ENCODE measurements at places on chromosomes 5 and 9.

DNA sequence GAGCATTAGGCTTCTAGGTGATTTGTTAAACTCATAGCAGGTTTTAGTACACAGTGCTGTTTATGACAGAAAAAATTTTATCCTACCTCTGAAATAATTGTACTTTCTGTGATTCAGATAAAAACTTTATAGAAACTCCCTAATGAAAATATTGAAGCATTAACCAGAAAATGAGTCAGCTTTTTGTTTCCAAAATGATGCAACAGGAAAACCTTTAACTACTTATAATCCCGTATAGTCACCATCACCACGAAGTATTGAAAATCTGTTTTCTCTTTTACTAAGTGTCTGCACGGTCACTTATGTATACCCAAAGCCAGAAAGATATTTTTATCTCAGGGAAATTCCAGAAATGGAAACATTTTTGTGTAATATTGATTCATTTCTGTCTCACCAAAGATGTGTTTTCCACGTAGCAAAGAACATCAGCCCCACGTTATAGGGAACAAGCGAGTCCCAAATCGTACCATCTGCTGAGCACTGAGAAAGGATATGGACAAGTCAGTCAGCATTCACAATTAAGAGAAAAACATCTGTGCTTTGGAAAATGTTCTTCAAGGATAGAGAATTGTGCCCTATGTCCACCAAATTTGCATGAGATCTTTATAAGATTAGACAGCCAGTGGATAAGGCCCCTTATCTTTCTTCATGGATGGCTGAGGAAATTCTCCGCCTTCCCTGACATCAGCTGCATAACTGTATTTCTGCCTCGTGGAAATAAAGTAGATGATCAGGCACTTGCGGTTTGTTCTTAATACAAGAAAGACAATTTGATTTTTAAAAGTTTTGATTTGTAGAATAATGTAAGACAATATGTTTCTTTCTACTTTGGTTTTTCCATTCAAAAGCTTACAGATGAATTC, 41.9 kb downstream of the TNFAIP8 start:
- no peak for DNase-seq

- no peak for DNase-seq
These were observed 49.0 kb upstream of the ATG10 start for GRCh38 chr5:81922854-81923279.

GRCh38 chr5:80967500-80968181, 7.5 kb downstream of the RASGRF2 start:
- no peak for DNase-seq

DNA sequence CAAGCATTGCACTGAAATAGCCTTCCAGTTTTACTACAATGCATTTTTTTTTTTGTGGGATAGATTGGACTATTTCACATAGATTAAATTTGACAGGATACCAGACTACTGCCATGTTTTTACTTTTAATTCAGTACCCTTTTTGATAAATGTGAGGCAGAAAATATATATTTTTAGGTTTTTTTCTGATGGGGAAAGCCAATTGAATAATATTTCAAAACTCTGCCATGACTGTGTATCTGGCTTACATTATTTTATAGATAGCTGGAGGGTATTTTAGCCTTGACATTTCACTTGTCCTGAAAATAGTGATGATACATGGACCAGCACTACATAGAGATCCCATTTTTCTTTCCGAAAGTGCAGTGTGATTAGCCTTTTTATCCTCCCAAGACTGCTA, 133.5 kb upstream of the PRR16 start:
- DNase-seq: no peak

GRCh38 chr9:82526577-82526976, 536.4 kb downstream of the RASEF start:
- no peak for DNase-seq

GRCh38 chr5:175282611-175283225, 161.3 kb downstream of the DRD1 start:
- no peak for DNase-seq

DNA sequence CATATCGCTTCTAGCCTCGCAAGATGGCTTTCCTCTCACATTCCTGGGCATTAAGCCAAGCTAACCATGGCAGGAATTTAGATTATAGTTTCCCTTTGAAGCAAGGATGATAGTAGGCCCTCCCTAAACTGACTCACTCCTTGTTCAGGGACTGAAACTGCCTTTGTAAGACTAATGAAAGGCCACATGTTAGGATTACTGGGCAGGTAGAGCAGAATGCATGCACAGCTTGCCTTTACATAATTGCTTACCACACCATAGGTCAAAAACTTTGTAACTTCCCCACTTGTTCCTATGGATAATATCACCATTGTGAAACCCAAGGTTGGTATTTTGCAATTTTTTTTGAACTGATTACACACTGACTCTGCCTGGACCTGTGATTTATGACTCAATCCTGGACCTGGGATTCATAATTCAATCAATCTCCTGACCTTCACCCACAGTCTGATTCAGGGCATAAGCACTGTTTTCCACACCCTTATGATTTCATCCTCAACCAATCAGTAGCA, 41.0 kb upstream of the PRDM9 start:
- no peak for DNase-seq

- no peak for DNase-seq
These were observed 153.9 kb downstream of the ELAVL2 start for GRCh38 chr9:23672151-23672550.

DNA sequence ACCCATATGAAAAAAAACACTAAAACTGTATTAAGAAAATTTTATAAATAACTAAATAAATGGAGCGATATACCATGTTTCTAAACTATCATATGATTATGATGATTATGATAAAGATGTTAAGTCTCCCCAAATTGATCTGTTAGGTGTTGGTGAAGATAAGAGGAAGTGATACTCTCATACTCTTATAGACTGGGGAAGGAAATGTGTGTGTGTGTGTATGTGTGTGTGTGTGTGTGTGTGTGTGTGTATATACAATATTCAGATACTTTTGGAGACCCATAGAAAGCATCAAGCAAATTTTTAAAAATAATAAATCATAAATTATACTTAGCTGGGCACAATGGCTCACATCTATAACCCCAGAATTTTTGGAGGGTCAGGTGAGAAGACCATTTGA, 62.9 kb downstream of the TMEM232 start:
- DNase-seq: no peak

DNA sequence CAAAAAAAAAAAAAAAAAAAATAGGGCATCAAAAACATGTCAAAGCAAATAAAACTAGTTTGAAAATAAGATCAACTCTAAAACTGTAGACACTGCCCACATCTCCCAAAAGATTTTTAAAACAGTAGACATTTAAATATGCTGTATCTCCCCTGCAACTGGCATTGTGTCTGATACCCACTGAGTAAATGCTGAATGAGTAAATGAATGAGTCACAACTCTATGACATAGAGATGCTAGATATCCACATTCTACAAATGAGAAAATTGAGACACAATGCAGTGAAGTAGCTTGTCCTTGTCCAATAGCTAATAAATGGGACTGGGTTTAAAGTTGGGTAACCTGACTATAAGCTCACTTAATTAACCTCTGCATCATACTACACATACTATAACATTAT, 14.1 kb upstream of the MAP1B start:
- no peak for DNase-seq

- DNase-seq: no peak
These were observed 125.5 kb upstream of the IFNE start for GRCh38 chr9:21607576-21607975.

- no peak for DNase-seq
These were observed 48.2 kb upstream of the GFPT2 start for GRCh38 chr5:180401229-180401907.

DNA sequence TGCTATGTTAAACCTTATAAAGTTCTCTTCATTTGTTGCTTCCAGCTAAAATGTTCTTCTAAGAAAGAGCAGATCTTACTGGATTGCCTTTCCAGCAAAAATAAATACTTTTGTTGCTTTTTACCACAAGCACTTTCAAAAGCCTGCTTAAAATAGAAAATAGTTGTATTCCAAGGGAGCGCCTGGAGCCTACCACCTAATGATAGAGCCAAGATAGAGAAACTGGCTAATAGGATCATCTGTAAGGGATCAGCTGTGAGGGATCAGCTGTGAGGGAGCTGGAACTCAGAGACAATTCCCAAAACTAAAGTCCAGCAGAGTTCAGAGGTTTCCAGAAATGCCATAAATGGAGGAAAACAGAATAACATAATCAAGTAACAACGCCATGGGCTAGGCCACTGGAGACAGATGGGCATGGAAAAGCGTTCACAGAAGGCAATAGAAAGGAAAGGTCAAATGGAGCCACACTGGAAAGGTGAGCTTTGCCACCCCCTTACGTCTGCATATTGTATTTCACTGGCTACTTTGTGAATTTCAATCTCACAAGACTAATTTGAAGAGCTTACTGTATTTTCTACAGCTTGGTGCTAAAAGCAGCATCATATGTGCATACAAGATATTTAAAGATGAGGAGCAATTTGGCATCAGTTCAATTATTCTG, 140.6 kb upstream of the TLE4 start:
- DNase-seq: no peak

GRCh38 chr5:98940581-98940980, 11.8 kb upstream of the CHD1 start:
- DNase-seq: no peak
